DMS 273 treated with DMSO at 0.1 percent for 48 hours (cell line): ENCODE measurements at places on chromosomes 3 and 15.

GRCh38 chr3:23288286-23288685 is 85.2 kb downstream of the UBE2E2 start:
- DNase-seq, result no peak

DNA sequence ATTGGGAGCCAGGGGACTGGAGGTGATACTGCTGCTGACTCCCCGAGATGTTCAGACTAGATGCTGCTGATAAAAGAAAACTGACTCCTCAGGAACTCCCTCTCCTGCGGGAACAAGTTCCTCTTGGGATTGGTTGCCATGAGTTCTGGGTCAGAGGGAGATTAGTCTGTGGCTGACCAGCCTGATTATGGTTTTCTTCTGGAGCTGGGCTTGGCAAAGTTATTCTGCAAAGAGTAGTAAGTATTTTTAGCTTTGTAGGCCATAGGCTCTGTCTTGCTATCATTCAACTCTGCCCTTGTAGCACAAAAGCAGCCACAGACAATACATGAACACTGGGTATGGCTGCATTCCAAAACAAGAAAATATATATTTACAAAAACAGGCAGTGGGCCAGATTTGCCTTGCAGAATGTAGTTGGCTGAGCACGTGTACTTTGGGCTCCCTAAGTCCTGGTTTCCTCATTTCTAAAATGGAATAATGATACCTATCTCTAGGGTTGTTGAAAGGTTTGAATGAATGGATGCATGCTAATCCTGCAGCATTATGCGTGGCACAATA is 796.8 kb downstream of the AGBL1 start:
- DNase-seq, result no peak

GRCh38 chr15:63908991-63909390 is 75.2 kb upstream of the HERC1 start:
- DNase-seq, result no peak

DNA sequence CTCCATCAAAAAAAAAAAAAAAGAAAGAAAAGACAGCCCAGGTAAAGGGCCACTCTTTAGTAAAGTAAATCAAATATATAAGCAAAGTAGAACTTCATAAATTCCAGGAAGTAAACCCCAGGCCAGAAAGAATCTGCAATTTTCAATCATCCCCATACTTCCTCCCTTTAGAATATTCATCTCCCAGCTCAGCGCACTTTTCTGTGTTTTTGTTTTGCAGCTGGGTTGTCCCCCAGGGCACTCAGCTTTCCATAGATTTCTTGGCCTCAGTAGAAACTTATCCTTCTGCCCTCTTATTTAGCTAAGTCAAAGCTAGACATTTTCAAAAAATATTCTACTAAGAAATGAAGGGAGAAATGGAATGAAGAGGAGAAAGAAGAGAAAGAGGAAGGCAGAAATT is 24.0 kb upstream of the SPRED1 start:
- DNase-seq, result no peak

DNA sequence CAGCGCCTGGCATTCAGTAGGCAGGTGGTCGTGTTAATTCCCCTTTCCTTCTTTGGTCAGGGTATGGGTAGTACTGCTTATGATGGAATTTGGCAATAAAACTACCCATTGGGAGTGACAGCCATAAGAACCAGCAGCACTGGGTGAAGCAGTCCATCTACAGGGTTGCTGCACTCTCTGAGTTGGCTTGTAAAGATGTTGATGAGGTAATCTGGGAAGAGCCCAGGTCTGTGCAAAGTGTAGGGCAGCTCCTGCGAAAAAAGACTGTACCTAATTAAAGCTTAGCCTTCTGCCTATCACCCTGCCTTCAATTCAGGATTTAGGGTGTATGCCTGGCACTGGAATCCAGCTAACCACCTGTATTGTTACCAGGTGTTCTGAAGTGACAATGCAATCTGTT is 4.7 kb upstream of the FETUB start:
- no peak for DNase-seq
